Stimulated activated CD4-positive, alpha-beta T cell treated with anti-CD3 and anti-CD28 coated beads, TNF-alpha, amount 100 ng/mL, for 24 hours (primary cell): ENCODE measurements at places on chromosomes 4 and X.

DNA sequence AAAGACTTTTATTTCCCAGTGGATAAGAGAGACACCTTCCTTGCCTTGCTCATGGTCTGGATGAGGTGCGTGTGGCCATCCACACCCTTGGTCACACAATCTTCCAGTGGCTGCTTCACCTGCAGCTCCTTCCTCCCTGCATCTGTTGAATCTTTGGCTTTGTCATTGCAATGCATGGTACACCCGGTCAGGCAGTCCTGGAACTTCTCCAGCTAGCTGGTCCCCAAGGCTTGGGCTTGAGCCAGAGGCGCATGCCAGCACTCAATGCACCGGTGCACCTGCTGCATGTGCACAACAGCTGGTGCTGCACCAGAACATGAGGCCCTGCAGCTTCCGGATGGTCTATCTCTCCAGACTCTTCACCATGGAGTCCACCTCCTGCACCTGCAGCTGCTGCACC, 31.7 kb downstream of the SCML1 start:
- no peak for DNase-seq

DNA sequence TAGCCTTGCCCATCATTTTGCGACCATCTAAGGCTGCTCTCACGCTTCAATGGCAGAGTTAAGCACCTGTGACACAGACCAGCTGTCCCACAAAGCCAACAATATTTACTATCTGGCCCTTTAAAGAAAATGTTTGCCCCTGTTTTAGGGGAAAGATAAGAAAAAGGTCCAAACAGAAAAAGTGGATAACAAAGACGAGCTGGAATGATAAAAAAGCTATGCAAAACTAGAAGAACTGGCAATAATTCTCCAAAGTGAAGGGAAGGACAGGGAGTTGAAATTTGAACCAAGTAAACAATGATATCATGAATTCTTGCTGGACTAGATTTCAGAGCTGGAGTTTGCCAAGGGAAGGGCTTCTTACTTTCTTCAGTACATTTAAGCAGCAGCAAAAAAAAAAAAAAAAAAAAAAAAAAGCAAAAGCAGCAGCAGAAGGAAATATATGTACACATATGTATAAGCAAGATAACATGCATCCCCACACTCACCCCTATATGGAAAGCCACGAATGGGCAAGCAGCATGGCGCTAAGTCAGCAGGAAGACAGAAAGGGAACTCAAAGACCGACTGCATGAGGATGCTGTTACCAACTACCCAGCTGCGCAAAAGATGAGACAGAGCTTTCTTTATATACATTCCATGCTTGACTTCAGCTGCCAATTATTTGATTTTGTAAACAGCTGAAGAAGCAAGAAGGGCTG, 12.5 kb downstream of the TRAPPC2 start:
- DNase-seq: no peak

DNA sequence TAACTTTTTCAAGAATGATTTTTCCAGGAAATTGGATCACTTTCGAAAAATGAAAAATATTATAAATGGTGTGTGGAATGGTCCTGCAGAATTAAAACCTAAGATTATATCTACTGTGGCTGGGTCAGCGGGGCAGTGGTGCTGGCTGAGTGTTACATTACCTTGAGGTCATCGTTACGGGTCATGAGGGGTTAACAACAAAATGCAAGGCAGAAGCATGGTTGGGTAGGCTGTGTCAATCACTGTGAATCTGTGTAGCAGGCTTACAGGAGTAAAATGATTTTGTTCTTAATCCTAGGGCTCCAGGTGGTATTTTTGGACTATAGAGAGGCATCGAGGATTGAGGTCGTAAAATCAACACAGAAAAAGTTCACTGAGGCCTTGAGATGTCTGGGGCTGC, 105.2 kb upstream of the AMOT start:
- no peak for DNase-seq

GRCh38 chr4:62644372-62644771, 1444.2 kb downstream of the ADGRL3 start:
- DNase-seq: no peak

DNA sequence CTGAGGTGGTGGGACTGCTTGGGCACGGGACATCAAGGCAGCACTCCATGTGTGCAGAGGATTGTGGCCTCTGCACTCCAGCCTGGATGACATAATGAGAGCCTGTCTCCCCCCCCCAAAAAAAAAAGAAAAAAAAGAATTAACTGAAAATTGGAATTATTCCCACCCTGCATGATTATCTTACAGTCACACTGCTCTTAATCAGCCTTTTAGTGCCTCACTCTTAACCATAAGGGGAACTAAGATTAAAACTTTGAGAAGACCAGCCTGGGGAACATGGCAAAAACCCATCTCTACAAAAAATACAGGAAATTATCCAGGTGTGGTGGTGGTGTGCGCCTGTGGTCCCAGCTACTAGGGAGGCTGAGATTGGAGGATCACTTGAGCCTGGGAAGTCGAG, 94.6 kb downstream of the UBE2K start:
- DNase-seq: no peak

- DNase-seq: no peak
These were observed 95.4 kb upstream of the FRG1 start for GRCh38 chr4:189845145-189845846.

DNA sequence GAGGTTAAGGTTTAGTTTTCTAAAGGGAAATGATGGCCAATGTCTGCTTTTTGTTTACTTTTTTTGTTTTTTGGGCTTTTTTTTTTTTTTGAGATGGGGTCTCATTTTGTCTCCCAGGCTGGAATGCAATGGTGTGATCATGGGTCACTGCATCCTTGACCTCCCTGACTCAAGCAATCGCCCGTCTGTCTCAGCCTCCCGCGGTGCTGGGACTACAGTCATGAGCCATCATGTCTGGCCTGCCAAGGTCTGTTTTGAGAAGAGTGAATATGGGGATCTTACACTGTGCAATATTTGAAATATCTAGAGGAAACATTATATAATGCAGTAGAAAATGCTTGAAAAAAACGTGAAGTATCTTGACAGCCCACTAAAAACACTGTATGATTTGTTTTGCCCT, 162.5 kb downstream of the GASK1B start:
- DNase-seq: no peak

- DNase-seq: no peak
These were observed 333.9 kb upstream of the FSTL5 start for GRCh38 chr4:162497564-162498167.

DNA sequence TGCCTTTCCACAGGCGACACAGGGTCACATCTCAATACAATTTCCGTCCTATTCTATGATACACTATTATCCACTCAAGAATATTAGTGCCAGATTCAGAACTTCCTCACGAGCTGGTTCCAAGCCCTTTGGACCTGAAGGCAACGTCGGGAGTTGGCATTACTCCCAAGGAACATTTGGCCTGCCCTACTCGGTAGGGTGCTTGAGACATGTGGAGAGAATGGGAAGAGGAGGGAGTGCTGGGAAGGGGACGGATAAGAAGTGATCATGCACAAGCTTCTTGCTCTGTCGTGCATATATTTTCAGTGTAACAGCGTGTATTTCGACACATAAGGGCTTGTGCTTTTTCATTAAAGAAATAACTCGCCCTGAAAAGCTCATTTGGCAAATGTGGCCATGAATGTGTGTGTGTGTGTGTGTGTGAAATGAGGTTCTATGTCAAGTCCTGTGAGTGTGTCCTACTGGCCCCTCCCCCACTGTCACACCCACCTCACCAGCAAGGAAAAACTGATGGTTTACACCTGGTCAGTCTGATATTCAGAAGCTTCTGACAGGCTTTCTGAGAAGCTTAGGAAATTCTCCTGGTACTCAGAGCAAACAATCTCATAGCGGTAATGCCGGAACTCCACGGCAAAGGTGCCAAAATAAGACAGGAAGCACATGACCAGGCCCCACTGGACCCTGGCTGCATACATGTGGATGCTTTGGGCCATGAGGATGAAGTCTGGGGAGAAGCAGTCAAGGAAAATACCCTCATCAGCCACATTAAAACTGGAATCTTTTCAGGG, 54.8 kb downstream of the ENOPH1 start:
- DNase-seq: no peak
